ENCODE measurements at places on chromosomes 2 and 18. TPM values are rescaled to one million over a fixed set of nuclear protein-coding genes. Genes with fewer than 3 reads are reported as not detected.

CCL20 gene
- total RNA-seq, result not detected

COL3A1 gene
- not detected for total RNA-seq

PLCL1 gene
- 0.14 TPM for total RNA-seq

CRYBA2 gene
- not detected for total RNA-seq

CD207 gene
- 1.8 TPM for total RNA-seq

NR4A2 gene
- total RNA-seq, result 2.7 TPM

SIX2 gene
- not detected for total RNA-seq

TMEM169 gene
- 0.56 TPM for total RNA-seq

KCNE4 gene
- total RNA-seq, result not detected

FAM237A gene
- not detected for total RNA-seq

DNAH6 gene
- total RNA-seq, result 0.48 TPM

ZSWIM2 gene
- total RNA-seq, result not detected

CYP27C1 gene
- total RNA-seq, result not detected

AGPS gene
- 54.3 TPM for total RNA-seq

GREB1L gene
- total RNA-seq, result not detected

BOK gene
- 1.0 TPM for total RNA-seq

MRO gene
- not detected for total RNA-seq
